ENCODE measurements at places on chromosomes 11 and 22.

- no peak for DNase-seq
Measured at GRCh38 chr11:61896665-61897386, 5.5 kb upstream of the FADS3 start.

DNA sequence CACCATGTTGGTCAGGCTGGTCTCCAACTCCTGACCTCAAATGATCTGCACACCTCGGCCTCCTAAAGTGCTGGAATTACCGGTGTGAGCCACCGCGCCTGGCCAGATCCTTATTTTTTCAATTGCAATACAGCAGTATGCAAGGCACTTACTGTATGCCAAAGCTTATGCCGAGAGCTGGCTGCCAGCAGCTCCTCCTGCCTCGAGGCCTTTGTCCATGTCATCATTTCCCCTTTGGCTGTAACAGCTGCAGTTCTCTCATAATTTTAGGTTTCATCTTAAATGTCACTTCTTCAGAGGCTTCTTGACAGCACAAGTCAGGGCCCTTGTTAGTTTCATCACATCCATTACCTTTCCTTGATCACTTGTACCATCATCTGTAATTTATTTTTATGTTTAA is 1.5 kb upstream of the SREBF2 start:
- DNase-seq, result no peak

DNA sequence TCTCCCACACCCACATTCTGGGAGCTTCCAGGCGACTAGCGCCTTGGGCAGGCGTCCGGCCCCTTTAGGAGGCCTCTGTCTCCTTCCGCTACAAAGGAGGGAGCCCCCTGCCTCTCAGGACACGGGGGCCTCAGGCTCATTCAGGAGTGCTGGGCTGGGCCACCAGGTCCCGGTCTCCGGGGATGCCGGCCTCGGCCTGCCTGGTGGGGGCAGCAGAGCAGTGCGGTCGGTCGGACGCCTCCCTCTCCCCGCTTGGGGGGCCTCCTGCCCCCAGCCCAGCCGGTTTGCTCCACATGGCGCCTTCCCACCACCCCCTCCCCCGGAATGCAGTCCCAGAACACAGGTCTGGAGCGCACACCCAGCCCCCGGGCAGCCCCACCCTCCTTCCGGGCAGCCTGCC is 21.9 kb downstream of the MRPL23 start:
- DNase-seq, result no peak

- no peak for DNase-seq
Measured at GRCh38 chr11:83671289-83671688, 385.1 kb upstream of the CCDC90B start.

GRCh38 chr22:38481162-38481870 is 13.4 kb downstream of the KDELR3 start:
- DNase-seq, result no peak

DNA sequence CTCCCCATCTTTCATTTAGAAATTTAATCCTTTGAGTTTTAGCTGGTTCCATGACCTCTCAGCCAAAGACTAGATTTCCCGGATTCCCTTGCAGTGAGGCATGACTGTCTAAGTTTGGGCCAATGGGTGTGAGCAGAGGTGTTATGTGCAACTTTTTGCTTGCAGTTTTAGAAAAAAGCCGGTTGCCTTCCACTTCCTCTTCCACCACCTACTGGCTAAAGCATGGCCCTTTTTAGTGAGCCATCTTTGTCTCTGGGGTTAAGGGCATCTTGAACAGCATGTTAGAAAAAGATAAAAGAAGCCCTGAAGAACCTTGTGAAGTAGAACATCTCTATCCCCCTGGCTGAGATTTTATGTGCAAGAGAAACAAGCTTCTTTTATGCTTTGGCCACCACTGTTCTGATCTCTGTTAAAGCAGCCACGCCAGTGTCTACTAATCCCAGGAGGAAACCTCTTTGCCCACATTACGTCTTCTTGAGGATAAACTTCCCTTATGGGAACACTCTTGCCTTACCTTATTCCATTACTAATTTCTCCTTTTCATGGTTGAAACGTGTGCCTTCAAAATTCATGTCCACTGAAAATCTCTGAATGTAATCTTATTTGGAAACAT is 279.9 kb downstream of the TENM4 start:
- no peak for DNase-seq

GRCh38 chr11:83156996-83157593 is at the start of gene PCF11:
TSS of gene PCF11 (plus strand) at chr11:83157131. CDS start at chr11:83157440, 309 bp downstream.
- no peak for DNase-seq

DNA sequence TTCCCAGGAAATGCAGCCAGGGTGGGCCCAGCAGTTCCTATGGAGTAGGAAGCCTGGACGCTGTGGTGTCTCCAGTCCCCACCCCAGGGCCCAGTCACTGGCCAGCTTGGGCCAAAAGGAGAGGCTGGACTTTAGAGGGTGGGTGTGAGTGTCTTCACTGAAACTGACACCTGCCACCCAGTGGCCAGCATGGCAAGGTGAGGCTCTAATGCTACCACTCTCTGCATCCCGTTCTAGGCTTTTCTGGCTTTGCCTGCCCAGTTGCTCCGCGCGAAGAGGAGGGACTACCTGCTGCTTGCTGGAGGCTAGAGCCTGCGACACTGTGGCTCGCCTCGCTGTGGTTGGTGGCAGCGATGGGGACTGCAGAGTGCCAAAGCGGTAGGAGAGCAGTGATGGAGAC is 35.4 kb downstream of the C22orf42 start:
- DNase-seq, result no peak

- DNase-seq, result no peak
Measured at GRCh38 chr22:19896665-19897355, 42.1 kb upstream of the GNB1L start.

GRCh38 chr11:43693731-43694130 is 13.2 kb downstream of the HSD17B12 start:
- DNase-seq, result no peak

DNA sequence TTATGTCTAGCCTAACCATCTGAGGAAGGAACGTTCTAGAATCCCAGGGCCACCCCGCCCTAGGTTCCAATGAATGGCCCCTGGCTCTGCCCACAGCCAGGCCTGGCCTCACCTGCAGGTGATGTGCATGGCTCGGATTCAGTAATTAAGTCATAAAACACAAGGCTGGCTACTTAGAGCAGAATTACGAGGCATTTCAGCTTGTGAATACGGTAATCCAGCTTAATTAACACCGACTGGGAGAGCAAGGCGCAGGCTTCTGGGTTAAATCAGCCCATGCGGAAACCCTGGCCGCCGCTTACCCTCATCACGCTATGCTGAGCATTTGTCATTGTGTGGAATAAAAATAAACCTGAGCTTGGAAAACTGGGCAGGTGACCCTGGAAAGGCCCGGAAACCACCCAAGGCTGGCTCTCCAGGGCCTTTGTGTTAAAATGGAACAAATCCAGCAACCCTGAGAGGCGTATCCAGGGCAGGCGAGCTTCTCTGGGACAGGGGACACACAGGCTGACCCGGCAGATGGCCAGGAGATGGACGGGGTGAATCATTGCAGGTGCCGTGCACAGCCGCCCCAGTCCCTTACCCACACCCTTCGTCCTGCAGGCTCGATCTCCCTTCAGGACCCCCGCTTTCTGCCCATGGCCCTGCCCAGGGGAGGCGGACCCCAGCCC is 220.2 kb downstream of the CTTN start:
- no peak for DNase-seq

DNA sequence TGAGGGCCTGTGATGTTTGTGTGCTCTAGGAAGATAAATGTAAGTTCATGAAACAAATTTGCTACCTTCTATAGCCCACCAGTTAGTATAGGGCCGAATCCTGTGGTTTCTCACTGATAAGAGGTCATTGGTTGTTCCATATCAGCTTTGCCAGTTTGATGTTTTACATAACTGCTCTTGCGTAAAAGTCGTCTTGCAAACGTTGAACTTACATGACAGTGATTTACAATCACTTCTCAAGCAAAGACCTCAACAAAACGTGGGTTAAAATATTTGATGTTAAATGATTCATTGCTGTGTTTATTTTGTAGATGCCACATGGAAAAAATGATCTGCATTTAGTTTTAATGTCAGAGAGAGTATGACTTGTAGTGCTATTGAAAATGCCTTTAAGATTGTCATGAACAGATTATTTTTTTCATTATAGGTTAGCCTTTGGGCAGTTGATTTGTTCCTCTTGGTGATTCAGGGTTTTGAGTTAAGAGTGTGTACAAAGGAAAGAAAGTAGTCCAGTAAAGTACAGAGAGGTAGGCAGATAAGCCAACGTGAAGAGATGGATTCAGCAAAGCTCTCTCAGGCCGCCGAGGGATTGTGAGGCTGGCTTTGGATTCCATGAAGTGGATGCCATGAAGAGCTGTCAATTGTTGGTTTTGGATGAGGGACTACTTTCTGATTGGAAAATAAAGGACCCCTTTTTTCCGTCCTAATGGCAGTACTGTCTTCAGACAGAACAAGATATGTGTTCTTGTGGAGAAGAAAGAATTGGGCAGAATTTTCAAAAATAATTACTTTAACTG is 2.6 kb downstream of the EWSR1 start:
- DNase-seq, result no peak

DNA sequence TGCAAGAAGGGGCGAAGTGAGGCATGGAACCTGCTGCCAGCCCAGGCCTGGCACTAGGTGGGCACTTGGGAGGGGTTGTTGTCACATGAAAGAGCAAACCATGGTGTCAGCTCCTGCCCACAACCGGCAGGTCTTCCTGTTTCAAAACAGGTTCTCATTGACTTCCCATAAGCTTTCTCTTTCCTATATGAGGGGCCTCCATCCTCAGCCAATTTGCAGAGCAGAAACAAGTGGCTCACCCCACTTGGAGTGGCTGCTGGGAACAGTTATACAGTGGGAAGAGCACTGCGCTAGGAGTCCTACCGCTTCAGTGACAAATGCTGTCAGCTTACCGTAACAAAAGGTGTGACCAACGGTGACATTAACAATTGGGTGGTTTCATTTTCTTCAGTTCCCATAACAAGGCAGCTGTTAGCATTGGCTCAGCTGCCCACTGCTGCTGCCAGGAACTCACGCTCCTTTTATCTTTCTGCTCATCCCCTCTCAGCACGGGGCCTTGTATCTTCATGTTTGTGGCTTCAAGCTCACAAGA is 10.2 kb upstream of the SSTR3 start:
- no peak for DNase-seq

GRCh38 chr11:130578738-130579368 is 130.4 kb downstream of the ADAMTS15 start:
- no peak for DNase-seq
